ENCODE measurements at places on chromosomes 5 and 9.

DNA sequence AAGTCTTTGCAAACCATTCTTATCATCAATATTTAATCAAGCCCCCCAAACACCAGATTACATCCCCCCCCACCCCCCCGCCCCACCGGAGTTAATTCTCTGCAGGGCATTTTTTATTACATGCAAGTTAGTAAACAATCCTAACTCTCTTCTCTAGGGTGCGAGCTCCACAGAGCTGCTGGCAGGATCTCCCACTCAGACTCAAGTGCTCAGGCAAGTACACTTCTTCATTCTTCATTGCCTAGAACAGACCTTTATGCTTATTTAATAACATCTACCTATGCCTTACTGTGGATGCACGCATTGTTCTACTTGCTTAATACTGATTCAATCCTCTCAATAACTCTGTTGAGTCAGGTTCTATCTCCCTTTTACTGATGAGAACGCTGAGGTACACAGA is 9.9 kb downstream of the SAXO1 start:
- no peak for DNase-seq

DNA sequence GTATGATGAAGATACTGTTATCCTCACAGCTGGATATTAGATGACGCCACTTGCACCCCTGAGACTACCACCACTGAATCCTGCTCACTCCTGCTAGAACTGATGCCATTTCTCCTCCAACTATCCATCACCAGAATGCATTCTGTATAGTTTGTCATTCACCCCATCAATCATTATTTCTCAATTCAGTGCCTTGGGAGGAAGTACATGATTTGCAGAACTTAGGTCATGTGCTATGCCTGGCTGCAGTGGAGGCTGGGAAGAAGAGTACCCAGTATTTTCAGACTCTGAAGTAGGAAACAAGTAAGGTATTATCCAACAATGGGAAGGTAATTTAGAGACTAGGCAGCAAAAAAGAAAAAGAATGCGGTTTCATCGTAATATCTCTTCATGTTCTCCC is 26.2 kb upstream of the HSD17B4 start:
- DNase-seq, result no peak

- DNase-seq, result no peak
Observed at GRCh38 chr5:107640568-107640967, 30.2 kb downstream of the EFNA5 start.

DNA sequence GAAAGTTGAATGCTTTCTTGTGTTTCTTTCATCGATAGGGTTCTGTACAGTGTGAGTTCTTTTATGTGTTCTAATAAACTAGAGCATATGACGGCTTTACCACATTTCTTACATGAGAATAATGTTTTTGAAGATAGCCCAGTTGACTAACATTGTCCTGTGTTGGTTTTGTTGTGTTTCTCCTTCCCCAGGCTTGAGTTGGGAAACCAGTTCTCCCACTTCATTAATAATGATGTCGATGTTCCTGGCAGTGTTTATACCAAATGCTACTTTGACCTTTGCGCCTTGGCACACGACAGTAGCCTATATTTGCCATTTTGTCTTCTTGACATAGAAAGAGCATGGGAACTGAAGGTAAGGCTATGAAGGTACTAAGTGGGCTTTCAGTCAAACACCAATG is 14.4 kb upstream of the ZNF782 start:
- DNase-seq, result no peak

- no peak for DNase-seq
Observed at GRCh38 chr5:113384782-113385285, 50.0 kb downstream of the TSSK1B start.
